ENCODE measurements at places on chromosomes 3 and 15.

DNA sequence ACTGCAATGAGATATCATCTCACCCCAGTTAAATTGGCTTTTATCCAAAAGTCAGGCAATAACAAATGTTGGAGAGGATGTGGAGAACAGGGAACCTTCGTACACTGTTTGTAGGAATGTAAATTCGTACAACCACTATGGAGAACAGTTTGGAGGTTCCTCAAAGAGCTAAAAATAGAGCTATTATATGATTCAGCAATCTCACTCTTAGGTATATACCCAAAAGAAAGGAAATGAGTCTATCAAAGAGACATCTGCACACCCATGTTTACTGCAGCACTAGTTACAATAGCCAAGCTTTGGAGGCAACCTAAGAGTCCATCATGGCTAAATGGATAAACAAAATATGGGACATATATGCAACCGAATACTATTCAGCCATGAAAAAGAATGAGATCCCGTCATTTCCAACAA lies 68.0 kb upstream of the HES1 start:
- DNase-seq = peak; percentile 18

GRCh38 chr3:107213044-107213669 lies 164.1 kb upstream of the CCDC54 start:
- no peak for DNase-seq

DNA sequence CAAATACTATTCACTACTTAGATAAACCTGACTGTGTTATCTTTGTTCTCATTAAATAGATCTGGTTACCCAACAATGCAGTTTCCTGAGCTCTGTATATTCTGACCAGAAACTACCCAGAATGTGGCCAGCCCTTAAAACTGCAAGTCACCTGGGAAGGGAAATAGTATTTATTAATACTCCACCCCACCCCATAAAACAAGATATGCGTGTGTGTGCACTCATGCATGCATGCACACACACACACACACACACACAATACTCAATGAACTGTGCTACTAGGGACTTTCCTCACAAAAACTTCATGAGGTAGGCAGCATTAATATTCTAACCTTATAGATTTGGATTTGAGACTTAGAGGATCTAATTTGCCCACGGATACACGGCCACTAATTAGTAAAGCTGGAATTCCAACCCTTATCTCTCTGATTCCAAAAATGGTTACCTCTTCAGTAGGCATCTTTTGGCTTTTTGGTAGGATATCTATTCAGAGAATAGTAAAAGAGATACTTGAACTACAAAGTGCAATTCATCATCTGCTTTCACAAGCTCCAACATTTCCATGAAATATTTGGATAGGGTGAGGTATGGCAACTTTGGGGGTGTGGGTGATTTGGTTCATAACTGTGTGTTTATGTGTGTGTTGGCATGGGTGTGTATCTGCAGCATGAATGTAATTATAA lies 197.0 kb upstream of the CFAP20DC start:
- no peak for DNase-seq

GRCh38 chr3:197505796-197506548 lies 49.8 kb downstream of the BDH1 start:
- DNase-seq = no peak

GRCh38 chr3:11989383-11990038 lies 14.7 kb upstream of the SYN2 start:
- DNase-seq = no peak

- DNase-seq = no peak
These were observed 34.7 kb upstream of the BNIP2 start for GRCh38 chr15:59723687-59724346.

DNA sequence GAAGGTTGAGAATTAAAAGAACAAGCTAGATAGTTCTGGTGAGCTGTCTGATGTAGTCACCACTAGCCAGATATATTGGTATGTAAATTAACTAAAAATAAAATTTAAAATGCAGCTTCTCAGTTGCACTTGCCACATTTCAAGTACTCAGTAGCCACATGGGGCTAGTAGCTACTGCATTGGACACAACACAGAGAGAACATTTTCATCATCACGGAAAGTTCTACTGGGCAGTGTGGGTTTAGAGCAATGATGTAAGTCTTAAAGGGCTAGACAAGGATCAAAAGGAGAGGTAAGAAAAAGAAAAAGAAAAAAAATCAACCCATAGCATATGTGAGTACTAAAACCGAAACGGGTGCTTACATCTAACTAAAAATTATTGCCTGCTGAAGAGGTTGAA lies 282.4 kb upstream of the LRRFIP2 start:
- no peak for DNase-seq
